CD14-positive monocyte (primary cell): ENCODE measurements at places on chromosomes 12 and 14.

DNA sequence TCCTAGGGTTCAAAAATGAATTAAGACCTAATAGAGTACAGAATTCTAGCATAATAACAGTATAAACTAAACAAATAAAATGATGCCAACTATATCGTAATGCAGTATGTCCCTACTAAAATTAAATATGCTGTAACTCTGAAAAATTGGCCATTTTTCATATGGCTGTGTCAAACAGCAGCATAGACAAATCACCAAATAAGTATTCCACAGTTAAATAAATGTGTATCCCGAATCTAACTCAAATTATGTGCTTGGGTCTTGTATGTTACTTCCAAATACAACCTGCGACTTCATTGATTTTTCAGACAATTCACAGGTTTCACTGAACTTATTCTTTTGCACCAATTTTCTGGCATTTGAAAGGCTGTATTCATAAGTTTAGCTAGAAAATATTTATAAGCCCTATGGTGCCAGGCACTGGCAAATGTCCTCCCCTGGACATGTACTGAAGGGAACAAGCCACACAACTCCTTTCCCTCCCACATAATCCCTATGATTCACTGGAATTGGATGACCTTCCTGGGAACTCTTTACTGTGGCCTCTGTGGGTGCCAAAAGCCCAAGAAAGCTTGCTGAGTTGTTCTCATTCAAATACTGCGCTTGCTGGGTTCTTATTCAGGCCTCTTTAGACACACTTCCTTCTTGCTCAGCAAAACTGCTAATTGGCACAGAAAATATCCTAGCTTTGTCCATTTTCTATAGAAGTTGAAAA, 108.8 kb downstream of the KITLG start:
- DNase-seq = no peak

GRCh38 chr12:32906399-32907165, 10.0 kb upstream of the PKP2 start:
- DNase-seq = no peak

DNA sequence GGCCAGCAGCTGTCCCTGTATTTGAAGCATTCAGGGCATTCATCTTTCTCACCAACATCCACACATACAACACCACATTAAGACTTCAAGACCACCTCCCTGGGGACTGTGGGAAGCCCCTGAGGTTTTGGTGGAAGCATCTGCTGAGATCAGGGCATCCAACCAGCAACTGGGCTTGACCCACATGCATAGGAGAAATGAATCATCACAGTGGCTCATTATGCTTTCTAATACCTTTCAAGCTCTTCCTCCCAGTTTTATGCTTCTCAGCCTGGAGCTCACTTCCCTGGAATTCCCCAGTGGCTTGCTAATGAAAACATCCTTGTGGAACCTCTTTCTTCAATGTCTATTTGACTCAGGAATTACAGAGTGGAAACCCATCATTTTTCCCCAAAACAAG, 21.4 kb upstream of the CMKLR1 start:
- peak; percentile 49 for DNase-seq

- DNase-seq = peak; percentile 27
These were observed 386 bp downstream of the DGKA start for GRCh38 chr12:55931317-55931779.
